NCI-H345 (cell line): ENCODE measurements at places on chromosomes 5 and 9.

DNA sequence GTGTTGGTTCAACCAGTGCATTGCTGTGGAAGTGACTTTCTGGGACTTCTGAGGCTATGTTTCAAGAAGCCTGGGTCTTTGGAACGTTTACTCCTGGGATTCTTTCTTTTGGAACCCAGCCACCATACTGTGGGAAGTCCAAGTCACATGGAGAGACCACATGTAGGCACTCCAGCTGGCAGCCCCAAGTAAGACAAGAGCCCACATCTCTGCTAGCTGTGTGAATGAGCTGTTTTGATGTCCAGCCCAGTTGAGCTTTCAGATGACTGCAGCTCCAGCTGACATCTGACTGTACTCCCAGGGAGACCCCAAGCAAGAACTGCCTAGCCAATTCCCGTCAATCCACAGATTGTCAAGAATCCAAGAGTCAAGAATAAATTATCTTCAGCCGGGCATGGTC is 60.1 kb upstream of the SPATA31D4 start:
- DNase-seq, result no peak

DNA sequence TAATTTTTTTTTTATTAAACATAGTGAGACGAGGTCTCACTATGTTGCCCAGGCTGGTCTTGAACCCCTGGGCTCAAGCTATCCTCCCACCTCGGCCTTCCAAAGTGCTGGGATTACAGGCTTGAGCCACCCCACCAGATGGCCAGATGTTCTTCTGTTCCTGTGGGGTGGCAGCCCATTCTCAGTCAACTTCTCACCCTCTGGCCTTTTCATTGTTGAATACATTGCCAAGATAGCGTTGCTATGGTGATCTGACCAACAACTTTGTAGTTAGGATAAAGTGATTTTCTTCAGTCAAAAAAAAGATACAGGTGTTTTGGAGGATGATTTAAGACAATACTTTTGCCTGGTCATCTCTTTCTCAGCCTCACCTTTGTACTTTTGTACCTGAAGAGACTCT is 109.1 kb downstream of the EGFLAM start:
- DNase-seq, result no peak

DNA sequence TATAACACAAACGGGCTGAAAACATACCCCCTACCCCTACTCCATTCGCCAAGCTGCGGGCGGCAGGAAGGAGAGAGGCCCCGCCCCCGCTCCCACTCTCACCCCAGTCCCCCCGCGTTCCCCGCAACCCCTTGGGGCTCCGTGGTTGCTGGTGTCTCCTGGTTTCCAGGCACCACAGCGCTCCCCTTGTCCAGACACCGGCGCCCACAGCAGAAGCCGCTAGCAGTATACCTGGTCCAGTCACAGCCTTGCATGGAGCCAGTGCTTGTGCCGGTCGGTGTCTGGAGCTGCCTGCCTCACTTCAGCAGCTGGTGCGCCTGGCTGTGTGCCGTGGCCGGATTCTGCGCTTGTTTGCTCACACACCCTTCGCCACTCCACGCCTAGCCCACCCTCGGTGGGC is 240.5 kb upstream of the DAB2 start:
- no peak for DNase-seq

DNA sequence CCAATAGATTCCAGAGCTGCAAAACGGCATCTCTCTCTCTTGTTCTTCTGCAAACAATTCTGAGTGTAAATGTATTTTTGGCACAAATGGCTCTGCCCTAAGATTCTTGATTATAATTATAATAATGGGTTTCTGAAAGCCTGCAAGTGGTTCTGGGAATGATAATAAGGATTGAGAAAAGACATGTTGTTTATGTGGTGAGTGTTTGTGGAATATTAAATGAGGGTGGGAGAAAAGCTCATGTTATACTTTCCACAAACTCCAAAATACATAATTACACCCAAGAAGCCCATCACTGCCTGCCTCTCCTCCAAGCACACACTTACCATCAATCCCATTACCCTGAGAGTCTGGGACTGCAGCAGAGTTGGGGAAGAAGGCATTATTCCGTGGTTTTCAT is 460.0 kb upstream of the BRINP1 start:
- no peak for DNase-seq

- DNase-seq, result no peak
These were observed 51.0 kb downstream of the STK10 start for GRCh38 chr5:172137046-172137445.

DNA sequence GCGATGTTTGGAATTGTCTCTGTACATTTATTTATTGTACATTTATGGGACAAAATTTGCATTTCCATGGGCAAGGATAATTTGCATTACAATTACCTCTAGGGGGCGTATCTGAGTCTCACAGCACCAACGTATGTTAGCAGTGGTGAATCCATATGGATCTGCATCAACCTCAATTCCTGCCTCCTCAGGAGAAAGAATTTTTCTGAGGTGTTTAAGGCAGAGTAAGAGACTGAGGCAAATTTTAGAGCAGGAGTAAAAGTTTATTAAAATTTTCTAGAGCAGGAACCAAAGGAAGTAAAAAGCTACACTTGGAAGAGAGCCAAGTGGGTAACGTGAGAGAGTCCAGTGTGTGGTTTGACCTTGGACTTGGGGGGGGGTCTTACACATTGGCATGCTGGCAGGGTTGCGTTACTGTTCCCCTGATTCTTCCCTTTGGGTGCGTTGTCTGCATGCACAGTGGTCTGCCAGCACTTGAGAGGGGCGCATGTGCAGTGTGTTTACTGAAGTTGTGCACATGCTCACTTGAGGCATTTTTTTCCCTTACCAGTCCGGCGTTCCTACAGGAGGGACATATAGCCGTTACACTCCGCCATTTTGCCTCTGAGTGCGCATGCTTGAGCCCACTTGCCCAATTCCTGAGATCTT is 21.0 kb upstream of the RAB14 start:
- no peak for DNase-seq

- no peak for DNase-seq
These were observed 6.4 kb downstream of the TMC1 start for GRCh38 chr9:72527801-72528195.

DNA sequence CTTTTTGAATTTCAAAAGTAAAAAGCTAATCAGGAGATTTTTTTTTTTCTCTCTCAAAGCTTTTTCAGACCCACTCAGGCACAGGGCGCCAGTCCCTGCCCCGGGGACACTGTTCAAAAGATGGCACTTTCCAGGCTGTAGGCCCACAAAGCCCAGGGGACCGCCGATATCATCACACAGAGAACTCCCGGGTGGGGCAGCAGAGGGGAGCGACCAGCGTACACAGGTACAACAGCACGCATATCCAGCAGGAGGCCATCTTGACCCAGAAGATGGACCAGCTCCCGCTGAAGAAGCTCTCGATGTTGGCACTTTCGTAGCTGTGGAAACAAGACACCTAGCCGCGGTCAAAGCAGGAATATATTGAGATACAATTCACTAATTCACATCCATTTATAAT is 108.3 kb downstream of the THBS4 start:
- no peak for DNase-seq

- DNase-seq, result no peak
These were observed 207.6 kb downstream of the HSPA4 start for GRCh38 chr5:133259199-133259997.

DNA sequence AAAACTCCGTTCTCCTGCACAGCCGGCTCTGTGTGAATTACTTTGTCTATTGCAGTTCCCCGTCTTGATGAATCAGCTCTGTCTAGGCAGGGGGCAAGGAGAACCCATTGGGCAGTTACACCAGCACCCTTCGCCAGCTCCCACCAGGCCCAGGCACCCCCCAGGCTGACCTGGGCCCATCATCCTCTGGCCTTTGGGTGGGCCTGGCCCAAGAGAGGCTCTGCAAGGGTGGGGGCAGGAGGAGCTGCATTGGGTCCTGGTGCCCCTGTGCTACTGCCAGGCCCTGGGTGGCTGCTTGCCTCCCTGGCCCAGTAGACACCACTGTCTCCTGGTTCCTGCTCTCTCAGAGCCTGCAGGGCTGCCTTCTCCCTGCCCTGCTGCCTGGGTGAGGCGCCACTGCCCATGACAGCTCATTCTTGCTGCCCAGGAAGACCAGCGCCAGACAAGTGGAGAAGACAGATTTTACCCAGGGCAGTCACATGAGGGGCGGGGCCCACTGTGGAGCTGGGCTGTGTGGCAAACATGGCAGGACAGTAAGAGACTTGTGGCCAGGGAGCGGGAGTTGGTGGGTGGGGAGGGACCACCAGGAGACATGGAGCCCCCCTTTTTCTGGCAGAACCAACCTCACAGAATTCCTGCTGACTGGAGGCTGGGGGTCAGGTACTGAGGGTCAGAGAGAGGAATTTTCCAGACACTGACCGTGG is 67.2 kb downstream of the MRPL36 start:
- DNase-seq, result no peak

GRCh38 chr5:53378190-53378589 is 102.2 kb upstream of the FST start:
- no peak for DNase-seq

DNA sequence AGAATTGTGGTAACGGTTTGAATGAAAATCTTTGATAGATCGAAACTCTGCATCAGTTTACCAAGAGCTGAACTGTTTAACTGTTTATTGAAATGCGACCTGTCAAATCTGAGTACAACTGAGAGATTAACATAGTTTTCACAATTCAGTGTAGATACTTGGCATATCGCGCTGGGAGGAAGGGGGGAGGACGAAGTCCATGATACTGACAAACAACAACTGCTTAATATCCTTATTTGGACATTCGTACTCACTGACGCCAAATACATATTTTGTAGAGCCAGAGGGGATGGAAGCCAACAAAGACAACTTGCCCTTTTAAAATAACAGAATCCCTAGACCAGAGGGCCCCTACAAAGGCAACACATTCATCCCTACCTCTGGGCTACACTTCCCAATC is 93.2 kb downstream of the GLIS3 start:
- no peak for DNase-seq

GRCh38 chr9:110999379-110999778 is 38.9 kb downstream of the LPAR1 start:
- no peak for DNase-seq

- no peak for DNase-seq
These were observed 51.3 kb upstream of the PRLR start for GRCh38 chr5:35281613-35282012.

GRCh38 chr9:79698967-79699366 is 127.2 kb downstream of the TLE4 start:
- no peak for DNase-seq

DNA sequence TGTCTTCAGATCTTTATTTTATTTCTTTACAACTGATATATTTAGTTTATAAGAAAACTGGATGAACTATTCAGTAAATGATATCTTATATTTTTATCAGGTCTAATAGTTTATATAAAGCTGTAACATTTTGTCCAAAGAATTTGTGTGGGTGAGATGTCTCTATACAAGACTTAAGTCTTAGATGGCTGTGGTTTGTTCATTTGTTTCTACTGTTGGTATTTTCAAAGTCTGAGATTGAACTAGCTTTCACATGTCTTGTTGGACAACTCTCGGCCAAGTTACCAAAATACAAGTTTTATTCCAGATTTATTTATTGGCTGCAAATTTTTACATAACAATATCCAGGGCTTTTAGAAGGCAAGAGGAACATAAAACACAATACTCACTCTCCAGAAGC is 286.0 kb downstream of the NR2F1-AS1 start:
- no peak for DNase-seq

GRCh38 chr5:16886366-16886736 is 49.7 kb downstream of the MYO10 start:
- DNase-seq, result no peak

- peak; percentile 36 for DNase-seq
These were observed 602.6 kb upstream of the DMAC1 start for GRCh38 chr9:8401961-8402705.

GRCh38 chr9:134861595-134862334 is 18.8 kb upstream of the FCN2 start:
- no peak for DNase-seq

- no peak for DNase-seq
These were observed 1403.4 kb upstream of the C9orf72 start for GRCh38 chr9:28976684-28977083.

DNA sequence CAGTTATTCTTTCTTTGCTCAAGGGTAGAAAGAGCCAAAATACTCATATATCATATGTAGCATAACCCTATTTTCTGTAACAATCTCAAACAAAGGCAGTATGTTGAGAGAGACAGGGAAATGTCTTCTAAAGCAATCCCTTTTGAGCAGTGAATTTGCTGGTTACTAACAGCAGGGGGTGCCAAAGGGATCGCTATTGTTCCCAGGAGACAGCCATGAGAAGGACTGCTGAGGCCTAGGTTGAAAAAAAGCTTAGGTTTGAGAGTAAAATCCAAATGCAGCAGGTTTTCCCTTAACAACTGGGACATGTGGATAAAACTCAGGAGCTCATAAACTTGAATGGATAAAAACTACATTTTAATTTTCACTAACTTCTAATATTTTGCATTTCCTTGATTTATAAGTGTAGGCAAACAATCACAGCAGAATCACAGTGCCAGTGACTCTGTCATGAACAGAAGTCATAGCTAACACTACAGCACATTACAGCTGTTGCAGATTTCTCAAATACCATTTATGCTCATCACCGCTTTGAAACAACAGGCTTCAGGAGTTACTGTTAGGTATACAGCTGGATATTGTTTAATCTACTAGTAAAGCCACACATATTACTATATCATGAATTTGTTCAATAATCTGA is 148.4 kb downstream of the MAPKAP1 start:
- peak; percentile 72 for DNase-seq

GRCh38 chr9:125150349-125151245 is 7.3 kb upstream of the SCAI start:
- no peak for DNase-seq

GRCh38 chr5:69270840-69271239 is 36.2 kb downstream of the CDK7 start:
- DNase-seq, result no peak

- DNase-seq, result no peak
These were observed 167.5 kb upstream of the CLINT1 start for GRCh38 chr5:158026304-158027031.

- no peak for DNase-seq
These were observed 276.3 kb downstream of the PSAT1 start for GRCh38 chr9:78573205-78573604.

- DNase-seq, result no peak
These were observed 31.0 kb downstream of the C9orf40 start for GRCh38 chr9:74921737-74922136.

- no peak for DNase-seq
These were observed 53.5 kb downstream of the ZFR start for GRCh38 chr5:32390819-32391591.

DNA sequence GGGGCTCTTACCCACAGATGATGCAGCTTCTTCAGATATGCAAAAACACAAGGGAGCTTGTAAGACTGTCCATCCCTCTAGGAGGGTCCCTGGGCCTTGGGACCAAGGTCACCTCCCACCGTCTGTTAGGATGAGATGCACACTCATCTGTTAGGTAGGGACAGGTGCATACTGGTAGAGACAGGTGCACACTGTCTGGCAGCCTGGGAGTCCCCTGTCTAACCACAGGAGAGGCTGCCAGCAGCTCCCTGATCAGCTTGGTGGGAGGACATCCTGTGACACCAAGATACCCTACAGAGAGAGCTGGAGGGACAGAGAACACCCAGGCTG is 13.2 kb downstream of the TSPAN17 start:
- DNase-seq, result no peak

GRCh38 chr9:3962971-3963642 is 336.8 kb downstream of the GLIS3 start:
- no peak for DNase-seq

- no peak for DNase-seq
These were observed 177.4 kb downstream of the FER start for GRCh38 chr5:108925073-108925472.

GRCh38 chr5:136020383-136021015 is 8.3 kb upstream of the TGFBI start:
- DNase-seq, result no peak
